Esophagus squamous epithelium (tissue), 5 donors: ENCODE measurements at places on chromosomes 2 and 18.

DNA sequence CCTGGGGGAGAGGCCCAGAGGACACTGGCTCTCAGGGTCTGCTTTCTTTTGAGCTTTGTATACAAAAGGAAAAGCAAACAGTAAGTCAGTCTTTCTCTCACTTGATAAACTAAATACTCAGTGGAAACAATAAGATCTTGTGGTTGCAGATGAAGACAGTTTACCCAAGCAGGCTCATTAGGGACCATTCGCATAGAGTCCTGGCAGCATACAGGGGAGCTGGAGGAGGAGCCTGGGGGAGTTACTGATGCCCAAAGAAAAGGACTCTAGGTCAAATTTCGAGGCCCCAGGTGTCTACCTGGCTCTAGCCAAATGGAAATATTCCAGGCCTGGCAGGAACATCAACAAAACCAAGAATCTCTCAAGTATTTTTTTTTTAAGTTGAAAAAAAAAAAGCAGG is 225.3 kb downstream of the CNTNAP5 start:
- no peak for DNase-seq

DNA sequence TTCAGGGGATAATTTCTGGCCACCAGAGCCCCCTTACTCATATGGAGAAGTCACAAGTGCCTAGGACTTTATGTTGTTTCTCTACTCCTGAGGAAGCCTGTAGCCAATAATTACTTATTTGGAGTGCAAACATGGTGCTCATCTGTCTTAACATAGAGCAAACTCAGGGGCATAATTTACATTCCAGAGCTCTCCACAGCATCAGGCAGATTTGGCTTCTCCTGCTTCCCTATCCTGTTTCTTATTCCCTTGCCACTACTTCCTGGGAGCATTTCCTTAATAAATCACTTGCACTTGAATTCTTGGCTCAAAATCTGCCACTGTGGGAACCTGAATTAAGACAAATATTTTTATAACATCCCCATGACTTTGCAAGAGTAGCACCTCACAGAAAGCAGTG is 960.9 kb downstream of the SOCS6 start:
- DNase-seq = no peak

DNA sequence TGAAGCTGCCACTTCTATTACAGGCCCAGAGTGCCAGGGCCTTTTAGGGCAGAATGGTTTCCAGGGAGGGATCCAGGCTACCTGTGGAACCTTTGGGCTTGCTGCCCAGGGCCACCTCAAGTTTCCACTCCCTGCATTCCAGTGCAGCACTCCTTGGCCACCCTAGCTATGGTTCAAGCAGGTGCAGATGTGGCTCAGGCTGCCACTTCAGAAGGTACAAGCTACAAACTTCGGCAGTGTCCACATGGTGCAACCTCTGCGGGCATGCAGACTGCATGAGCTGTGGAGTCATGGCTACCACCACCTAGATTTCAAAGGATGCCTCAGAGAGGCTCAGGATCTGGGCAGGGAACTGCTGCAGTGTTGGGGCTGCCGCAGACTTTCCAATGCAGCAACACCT is 248.1 kb upstream of the UBE2E3 start:
- no peak for DNase-seq

- DNase-seq = no peak
Observed at GRCh38 chr18:59024829-59025228, 114.9 kb upstream of the SEC11C start.

DNA sequence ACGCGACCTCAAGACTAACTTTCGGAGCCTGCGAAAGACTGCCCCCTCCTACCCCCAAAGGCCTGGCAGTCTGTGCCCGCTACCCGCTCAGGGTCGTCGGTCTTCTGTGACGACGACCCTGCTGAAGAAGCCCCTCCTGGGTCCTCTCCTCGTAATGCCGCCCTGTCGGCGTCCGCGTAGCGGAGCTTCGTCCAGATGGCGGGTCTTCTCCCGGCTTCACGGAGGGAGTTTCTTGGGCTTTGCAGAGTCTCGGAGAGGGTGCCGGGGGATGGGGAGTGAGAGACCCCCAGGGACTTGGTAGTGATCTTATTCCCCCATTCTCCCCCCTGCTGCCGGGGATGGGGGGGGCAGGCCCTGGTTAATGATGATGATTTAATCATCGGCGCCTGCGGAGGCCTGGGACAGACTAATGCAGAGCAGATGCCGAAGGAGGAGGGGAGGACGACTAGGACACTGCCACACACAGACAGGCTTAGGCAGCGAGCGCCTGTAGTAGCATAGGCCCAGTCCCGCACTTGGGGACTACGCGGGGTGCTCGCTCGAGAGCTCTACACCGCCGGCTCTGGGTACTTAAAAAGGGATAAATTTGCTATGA is 528 bp upstream of the PCGF1 start:
- DNase-seq = no peak

DNA sequence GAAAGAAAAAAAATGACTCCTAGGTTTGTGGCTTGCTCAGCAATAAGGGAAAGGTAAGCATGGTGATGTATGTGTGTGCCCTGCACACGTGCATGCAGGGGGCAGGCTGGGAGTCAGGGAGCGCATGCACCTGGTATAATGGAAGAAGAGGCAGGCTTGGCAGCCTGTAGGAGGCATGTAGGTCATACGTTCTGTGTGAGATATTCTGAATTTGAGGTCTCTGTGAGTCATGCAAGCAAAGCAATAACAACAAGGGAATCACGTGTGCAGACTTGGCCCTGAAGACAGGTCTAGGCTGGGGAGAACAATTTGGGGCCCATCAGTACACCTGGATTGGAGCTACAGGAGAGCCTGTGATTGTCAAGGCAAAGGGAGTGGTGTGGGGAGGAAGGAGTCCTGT is 94.5 kb upstream of the TTC39C start:
- no peak for DNase-seq

DNA sequence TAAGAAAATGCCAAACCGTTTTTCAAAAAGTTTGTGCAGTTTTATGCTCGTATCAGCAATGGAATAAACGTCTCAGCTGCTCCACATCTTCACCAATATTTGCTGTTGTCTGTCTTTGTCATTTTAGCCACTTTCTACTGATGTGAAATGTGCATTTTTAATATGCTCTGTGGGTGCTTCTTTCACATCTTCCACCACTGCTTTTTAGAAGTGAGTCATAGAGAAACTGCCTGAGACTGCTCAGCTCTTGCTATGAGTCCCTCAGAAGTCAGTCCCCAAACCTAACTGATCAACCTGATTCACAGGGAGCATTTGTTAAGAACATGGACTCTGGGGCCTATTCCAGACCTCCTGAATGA is 41.0 kb upstream of the EPC2 start:
- DNase-seq = no peak

DNA sequence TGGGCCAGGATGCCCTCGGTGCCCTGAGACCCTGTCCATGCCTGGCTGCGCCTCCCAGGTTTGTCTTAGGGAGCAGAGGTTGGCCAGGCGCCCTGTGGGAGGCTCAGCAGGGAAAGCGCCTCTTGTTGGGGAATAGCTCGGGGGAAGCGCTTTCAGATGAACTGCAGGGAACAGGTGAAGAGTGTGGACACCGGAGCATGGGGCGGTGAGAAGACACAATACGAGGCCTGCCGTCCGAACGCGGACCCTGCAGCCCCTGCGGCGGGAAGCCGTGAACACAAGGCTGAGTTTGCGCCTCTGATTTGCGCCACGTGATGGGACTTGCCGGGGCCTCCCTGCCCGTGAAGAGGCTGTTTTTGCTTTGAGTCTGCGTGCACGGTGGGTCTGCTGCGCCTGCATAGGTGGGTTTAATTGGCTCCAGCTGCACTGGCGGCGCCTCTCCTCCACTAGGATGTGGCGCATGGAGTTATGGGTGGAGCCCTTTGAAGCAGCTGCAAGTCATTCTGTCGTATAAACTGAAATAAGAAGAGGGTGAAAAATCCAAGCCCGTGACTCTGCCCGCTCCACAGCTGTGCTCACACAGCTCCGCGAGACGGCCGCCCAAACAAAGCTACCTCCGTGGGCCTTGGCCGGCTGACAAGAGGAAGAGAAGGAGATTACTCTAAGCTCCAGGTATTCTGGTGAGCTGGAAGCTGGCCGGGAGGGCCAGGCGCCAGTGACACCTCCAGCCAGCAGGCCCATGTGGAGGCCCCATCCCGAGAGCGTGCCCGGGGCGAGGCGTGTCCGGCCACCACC is 103.5 kb upstream of the CTDP1 start:
- no peak for DNase-seq

DNA sequence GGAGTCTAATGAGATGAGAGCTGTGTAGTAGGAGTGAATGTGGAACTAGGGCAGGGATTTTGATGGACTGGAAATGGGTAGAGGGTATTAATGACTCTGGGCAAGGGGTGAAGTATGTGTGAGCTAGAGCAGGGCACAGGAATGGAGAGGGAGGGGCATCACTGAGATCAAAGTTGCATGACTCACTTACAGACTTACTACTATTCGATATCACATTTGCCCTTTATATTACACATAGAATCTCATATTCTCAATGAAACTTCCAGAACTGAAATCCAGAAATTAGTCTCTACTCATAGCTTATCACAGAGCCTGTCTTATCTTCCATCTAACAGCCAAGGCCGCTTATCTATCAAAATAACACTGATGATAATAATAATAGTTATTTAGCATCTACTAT is 20.0 kb upstream of the ITGB6 start:
- DNase-seq = no peak

GRCh38 chr2:238260883-238261282 is 21.0 kb upstream of the HES6 start:
- no peak for DNase-seq

GRCh38 chr2:107072150-107072940 is 186.4 kb upstream of the ST6GAL2 start:
- DNase-seq = no peak

GRCh38 chr2:165056564-165056963 is 101.2 kb upstream of the SLC38A11 start:
- no peak for DNase-seq

DNA sequence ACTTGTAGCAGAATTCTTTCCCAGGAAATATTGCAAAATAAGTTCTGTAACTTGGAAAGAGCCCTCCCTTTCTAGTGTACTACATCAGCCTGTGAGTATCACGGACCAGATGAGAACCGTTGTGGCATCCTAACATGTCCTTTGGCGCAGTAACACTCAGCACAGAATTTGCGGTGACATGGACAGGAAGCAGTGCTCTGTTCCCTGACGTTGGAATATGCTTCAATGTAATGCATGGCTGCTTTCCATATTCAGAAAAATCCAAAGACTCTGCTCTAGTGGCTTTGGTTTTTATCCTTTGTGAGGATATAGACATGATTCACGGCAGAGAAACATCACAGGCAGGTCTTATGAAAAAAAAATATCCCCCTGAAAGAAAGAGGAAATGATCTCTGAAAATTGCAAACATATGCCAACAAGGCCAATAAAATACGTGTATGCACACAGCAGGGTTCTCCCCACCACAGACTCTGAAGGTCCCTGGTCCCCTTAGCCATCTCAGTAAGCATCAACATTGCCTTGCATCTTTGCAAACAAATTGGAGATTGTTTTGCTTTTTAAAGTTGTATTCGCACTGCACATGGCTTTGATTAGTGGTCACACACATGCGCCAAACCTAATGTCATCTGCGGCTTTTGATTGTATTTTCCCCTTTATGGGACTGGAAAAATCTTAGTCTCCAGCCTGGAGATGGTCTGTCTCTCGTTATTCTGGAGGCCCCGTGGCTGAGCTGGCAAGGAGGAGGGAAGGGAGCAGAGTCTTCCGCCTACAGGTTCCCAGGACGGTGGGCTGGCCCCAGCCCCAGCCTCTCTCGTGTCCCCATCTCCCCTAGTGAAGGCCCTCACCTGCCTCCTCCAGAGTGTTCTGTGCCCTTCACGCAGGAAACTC is 122.9 kb downstream of the COPS8 start:
- DNase-seq = no peak

- no peak for DNase-seq
Observed at GRCh38 chr18:63083020-63083531, 236.5 kb downstream of the BCL2 start.

DNA sequence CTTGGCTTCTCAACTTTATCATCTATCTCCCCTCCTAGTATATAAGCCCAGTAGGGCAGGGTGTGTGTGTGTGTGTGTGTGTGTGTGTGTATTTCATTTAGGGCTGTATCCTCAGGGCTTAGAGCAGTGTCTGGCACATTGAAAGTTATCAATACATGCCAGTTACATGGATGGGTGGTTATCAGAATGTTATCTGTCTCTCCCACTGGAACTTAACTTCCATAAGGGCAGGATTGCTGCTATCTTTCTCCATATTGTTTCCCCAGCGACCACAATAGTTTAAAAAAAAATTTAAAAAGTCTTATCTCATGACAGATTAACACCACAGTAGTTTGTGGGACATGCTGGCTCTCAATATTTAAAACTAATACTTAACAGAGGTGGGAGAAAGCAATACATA is 488.9 kb downstream of the PLCL1 start:
- no peak for DNase-seq

GRCh38 chr2:158518084-158518483 is 61.3 kb downstream of the PKP4 start:
- DNase-seq = no peak

DNA sequence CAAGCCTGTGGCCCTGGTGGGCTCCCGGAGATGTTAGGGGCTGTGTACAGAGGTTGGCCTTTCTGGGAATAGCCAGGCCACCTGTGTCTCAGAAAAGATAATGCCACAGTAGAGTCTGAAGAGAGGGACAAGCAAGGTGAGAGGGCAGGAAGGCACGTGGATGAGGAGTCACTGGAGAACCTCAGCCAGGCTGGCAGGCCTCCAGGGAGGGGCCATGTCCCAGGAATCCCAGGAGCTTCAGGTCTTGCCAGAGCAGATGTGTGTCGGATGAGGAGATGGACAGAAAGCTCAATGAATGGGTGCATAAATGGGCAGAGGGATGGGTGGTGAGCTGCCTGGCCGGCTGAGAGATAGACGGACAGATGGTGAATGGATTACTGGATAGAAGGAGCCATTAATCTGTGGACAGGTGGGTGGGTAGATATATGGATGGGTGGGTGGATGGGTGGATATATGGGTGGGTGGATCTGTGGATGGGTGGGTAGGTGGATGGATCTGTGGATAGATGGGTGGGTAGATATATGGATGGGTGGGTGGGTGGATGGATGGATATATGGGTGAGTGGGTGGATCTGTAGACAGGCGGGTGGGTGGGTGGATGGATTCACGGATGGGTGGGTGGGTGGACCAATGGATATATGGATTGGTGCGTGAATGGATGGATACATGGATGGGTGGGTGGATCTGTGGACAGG is 7.9 kb upstream of the OTOF start:
- no peak for DNase-seq

- no peak for DNase-seq
Observed at GRCh38 chr2:151200844-151201243, 60.8 kb downstream of the RBM43 start.

DNA sequence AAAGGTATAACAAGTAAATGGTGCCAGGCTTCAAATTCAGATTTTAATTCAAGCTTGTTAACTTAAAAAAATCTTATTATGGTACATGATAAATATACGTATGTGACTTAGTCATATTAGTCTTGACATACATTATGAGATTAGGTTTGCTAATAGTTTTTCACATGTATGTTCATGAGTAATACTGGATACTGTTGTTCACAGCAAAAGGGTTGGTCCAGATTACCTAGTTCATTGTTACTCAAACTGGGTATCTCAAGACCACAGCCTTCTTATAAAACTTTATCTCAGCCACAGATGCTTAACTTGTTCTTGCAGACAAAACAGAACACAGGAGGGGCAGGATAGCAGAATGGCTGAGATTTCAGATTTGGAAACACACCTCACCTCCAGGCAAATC is 26.8 kb downstream of the VPS4B start:
- DNase-seq = no peak

- no peak for DNase-seq
Observed at GRCh38 chr2:223093436-223094241, 41.6 kb downstream of the KCNE4 start.
